ENCODE measurements at places on chromosomes 3 and 15.

- DNase-seq, result no peak
Measured at GRCh38 chr3:56899078-56899477, 97.3 kb upstream of the ARHGEF3 start.

DNA sequence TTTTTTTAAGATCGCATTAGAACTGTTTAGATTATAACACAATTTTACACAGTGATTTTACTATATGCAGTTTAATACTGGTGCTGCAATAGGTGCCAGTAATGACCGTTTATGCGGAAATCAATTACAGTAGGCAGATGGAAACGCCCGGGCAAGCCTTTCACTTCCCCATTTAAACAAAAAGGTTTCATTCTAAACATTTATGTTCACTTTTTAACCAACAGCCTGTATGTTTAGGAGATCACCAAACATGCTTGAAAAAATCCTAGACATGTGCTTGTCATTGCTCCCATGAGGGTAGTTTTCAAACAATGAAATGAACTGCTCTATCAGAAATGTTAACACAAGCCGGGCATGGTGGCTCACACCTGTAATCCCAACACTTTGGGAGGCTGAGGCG, 2.7 kb downstream of the BNIP2 start:
- DNase-seq, result no peak

DNA sequence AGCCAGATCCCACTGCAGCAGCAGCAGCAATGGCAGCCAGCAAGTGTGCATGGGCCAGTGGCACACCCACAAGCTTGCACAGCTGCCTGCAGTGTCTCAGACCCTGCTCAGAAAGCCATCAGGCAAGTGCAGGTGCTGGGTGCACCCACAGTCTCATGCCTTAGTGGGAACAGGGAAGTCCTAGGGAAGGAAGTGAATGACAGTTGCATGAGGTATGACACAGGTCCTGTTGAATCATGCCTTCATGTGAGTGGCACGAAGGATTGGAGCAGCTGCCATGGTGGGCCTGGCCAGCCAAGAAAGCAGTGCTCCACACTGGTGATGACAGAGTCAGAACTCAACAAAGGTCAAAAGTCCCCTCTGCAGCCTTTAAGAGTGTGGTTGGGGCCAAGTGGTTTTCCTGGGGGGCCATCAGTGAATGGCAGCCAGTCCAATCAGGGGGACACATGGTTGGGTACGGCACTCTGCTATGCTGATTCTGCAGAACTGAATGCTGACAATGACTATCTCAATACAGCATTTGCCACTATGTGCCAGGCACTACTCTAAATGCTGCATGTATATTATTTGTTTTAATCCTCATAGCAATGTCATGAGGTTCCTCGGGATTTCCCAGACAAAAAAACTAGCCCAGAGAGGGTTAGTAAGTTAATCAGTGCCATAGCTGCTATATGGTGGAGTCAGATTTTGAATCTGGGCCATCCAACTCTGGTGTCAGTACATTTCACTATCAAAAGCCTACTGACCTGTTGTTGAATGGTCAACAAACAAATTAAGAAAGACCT, 94.3 kb downstream of the AQP9 start:
- no peak for DNase-seq

DNA sequence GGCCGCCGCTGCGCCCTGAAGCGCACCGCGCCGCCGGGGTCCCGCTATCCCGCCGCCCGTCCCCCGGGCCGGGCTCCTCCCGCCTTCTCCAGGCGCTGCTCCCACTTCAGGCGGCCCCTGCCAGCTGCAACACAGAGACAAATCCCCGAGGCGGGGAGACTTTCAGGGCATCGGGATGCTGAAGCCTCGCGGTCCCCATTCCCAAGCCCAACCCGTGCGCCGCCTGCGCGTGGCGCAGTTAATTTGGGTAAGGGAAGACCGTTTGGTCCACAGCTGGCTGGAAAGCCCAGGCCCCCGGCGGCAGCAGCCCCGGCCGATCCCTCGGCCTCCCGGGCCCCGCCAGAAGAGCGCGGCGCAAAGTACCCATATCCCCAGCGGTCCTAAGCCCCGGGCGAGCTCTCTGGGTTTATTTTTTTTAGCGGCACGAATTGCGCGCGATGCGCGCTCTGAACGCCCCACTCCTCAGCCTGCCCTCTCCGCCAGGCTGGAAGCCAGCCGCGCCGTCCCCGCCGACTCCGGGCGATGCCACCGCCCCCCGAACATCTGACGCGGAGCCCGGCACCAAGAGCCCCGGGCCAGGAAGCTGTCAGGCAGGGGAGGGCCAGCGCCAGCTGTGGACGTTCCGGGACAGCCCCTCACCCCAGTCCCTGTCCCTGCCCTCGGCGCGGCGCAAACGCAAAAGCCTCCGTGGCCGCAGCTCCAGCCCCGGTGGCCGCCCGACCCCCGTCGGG, 517 bp downstream of the FBN1 start:
- DNase-seq, result no peak

DNA sequence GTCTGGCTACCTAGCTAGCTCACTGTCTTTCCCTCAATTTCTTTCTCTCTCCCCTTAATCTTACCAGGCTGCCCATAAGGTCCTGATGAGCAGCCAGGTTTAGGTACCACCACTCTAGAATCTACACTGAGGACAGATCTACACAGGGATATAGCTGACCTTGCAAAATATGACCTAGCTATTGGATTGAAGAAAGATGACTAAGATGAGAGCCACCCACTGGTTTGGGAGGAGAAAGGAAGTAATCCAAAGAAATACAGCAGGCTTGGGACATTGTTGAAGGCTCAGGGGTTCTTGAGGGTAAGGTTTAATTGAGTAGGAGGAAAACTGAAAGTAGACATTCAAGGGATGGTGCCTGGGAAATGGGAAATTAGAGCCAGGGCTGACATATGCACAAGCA, 142.0 kb upstream of the TMC3 start:
- no peak for DNase-seq

GRCh38 chr3:112375117-112375516, 42.2 kb downstream of the CD200 start:
- no peak for DNase-seq

DNA sequence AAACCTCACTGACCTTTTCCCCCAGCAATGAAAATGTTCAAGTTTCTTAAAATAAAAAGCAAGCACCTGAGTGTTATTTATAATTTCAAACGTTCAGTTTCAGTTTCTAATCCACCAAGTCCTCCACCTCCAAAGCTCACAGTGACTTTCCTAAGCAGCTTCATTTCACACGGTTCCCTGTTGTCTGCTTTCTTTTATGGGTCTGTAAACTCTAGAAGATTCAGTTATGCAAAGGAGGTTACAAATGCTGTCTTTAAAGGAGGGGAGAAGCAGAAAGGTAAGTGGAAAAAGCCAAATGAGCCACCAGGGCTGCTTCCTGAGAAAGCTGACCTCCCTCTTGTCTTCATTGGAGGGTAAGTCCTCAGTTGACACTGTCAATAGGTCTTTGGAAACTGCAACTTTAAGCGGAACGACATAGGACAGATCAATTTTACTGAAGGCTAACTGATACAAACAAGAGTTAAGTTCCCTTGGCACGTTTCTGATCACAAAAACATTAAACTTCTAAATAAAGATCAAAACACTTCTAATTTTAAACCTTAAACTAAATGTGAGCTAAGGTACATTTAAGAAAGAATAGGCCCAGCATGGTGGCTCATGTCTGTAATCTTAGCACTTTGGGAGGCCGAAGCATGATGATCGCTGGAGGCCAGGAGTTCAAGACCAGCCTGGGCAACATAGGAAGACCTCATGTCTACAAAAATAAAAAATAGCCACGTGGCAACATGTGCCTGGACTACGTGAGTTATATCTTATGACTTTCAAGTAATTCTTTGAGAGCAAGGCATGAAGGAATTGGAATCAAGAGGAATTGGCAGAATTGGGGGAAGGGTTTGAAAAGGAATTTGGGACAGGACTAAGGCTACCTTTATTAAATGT, 151.9 kb upstream of the UBE2E1 start:
- no peak for DNase-seq

DNA sequence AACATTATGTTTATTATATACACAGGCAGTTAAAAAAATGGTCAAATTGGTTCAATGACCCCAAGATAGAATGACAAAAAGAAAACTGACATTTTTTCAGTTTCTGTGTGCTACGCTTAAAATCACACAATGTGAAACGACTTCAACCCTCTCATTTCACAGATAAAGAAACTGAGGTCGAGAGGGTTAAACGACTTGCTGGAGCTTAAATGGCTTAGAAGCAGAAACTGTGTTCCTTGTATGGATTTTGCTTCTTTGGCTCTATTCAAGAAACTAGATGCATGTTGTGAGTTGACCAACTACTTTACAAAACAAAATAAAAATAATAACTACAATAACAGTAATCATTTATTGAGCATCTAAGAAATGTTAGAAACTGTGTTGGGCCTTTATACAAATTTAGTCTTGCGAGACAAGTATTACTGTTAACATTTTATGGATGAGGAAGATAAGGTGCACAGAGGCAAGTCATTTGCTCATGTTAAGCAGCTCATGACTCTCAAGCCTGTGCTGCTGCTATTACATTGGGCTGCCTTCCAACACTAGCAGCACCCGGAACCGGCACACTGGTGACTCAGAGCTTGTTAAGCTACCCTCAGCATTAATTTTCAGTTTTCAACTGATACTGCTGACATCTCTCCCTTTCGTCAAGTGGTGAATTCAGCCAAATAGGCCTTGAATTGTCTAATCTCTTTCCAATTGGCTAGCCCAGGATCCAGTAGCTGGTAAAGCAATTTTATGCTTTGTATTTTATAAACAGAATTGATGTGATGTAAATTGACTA, 487.6 kb downstream of the NAALADL2 start:
- DNase-seq, result no peak

DNA sequence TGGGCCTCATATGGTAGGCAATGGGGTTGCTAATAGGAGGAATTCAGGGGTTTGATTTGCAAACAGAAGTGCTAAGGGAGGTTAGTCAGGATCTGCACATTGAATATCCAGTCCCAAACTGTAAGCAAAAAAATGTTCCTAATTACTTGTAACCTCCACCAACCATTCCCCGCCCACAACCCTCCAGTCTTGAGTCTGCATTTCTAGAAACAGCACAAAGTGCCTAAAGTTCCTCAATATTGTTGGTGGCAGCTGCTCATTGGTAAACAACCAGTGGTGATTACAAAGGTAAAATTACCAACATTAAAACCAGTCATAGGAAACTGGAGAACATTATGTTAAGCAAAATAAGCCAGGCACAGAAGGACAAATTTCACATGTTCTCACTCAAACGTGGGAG, 18.9 kb downstream of the HDC start:
- no peak for DNase-seq

DNA sequence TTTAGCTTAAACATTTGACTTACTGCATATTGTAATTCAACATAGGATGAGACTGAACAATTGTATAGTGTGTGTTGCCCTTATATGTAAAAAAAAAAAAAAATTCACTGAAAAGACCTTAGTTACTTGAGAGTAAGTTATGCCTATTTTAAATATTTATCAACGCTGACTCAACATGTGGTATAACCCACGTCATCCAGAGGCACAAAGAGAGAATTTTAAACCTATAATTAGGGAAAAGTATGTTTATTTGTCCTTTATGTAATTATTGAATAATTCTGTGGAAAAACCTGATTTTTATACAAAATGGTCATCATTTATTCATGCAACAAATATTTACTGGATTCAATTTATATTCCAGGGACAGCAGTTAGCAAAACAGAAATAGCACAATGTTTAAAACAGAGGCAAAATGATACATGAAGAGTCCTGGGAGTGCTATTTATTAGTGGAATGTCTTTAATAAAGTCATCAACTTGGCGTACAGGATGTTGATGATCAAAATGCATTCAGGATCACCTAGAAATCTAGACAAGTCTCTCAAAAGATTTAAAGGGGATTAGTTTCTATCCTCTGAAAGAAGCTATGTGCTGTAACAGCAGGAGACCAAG, 223.7 kb downstream of the PCCB start:
- no peak for DNase-seq

DNA sequence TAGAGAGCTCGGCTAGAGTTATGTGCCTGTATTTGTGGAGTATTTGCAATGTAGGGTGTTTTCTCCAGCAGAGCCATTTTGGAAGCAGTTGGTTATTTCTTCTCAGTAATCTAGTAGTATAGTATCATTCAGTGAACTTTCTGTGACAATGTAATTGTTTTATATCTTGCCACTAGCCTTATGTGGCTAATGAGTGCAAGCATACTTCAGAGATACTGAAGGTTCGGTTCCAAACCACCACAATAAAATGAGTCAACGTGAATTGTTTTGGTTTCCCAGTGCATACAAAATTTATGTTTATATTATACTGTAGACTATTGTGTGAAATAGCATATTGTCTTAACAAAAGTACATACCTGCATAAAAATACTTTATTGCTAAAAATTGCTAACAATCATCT, 286.9 kb upstream of the TBL1XR1 start:
- DNase-seq, result no peak

GRCh38 chr3:122977746-122978466, 49.7 kb downstream of the SEMA5B start:
- DNase-seq, result no peak

- no peak for DNase-seq
Measured at GRCh38 chr3:78529601-78530000, 1238.2 kb downstream of the ROBO1 start.

GRCh38 chr3:107384907-107385306, 7.7 kb downstream of the CCDC54 start:
- DNase-seq, result no peak

DNA sequence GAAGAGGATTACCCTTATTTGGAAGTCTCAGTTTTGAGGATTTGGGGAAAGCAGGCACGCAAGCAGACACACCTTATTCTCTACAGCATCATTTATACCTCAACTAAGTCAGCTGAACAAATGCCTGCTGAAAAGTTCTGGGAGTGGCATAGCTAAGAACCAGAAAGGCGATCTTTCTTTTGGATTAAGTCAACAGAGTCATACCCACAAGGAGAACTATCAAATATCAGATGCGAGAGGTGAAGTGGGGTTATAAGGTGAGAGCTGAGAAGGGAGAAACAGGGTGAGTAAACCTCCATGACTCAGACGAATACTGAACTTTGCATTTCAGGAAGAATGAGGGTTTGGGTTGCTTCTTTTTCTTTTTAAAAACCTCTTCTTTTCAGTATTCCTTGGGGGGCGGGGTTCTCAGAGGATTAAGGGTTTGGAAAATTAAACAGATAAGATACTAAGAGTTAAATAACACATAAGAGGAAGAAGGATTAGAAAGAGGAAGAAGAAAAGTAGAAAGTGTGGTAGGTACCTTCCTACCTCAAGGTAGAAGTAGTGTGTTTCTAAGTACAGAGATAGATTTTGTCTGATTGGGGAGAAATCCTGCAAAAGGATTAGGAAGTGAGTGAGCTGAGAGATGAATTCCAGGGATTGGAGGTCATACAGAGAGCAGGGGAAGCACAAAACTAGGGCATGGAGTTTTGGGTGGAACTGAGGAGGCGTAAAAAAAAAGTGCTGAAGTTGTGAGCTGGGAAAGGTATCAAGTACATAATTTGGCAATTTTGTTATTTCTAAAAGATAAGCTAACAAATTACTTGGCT, 41.3 kb upstream of the ICE2 start:
- no peak for DNase-seq

- no peak for DNase-seq
Measured at GRCh38 chr3:15014606-15015328, 50.3 kb downstream of the MRPS25 start.
